ENCODE measurements at places on chromosomes 1 and 21. TPM values are rescaled to one million over a fixed set of nuclear protein-coding genes. Genes with fewer than 3 reads are reported as not detected.

DNA sequence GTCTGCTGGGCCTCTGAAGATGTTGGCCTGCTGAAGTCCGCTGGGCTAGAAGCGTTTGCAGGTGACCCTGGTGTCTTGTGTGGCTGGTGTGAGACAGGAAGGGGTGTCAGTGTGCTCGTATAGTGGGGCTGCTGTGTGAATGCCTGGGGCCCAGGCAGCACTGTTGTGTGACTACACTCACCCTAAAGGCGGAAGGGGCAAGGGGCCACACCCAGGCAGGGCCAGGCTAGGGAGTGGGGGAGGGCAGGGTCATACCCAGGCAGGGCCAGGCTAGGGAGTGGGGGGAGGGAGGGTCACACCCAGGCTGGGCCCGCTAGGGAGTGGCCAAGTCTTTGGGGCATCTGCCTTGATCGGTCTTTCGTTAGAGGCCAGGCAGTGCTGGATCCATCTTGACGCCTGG lies 25.0 kb downstream of the PDXK start:
- DNase-seq = no peak
- no peak overlapping the region for H3K27ac ChIP-seq
- H3K4me3 ChIP-seq = no peak overlapping the region

GRCh38 chr1:85278853-85279314 lies 2.5 kb upstream of the BCL10 start:
- H3K4me1 ChIP-seq = peaks cover 14% of the 10 kb centered on the region
- peak overlapping the region; percentile 77 for H3K27ac ChIP-seq
- no peaks in the 10 kb centered on the region for H3K27me3 ChIP-seq
- no peak overlapping the region for H3K4me3 ChIP-seq
- no peak for DNase-seq
- no peaks in the 10 kb centered on the region for H3K36me3 ChIP-seq

S100B gene
- 2.0 TPM for total RNA-seq

GRCh38 chr1:220902916-220903315 lies 23.7 kb downstream of the HLX start:
- H3K4me1 ChIP-seq = no peaks in the 10 kb centered on the region
- no peak for DNase-seq
- H3K27ac ChIP-seq = no peak overlapping the region
- H3K4me3 ChIP-seq = no peak overlapping the region
- H3K36me3 ChIP-seq = no peaks in the 10 kb centered on the region

- peak; percentile 86 for DNase-seq
- H3K36me3 ChIP-seq = no peaks in the 10 kb centered on the region
- peak within 1 kb of the TSS; percentile 78 for H3K27ac ChIP-seq
Measured at GRCh38 chr1:224929335-224930237, at the start of gene DNAH14. Gene DNAH14, plus strand, starts transcription at chr1:224929675. Its CDS starts 23,028 bp downstream, at chr1:224952703.

TTC34 gene
- 0.44 TPM for total RNA-seq

CACHD1 gene
- 17.9 TPM for total RNA-seq

- DNase-seq = no peak
- peaks cover 100% of the 10 kb centered on the region for H3K27me3 ChIP-seq
- peak overlapping the region; percentile 37 for H3K4me3 ChIP-seq
- H3K4me1 ChIP-seq = peaks cover 19% of the 10 kb centered on the region
- H3K36me3 ChIP-seq = no peaks in the 10 kb centered on the region
Measured at GRCh38 chr1:6419397-6419803, 319 bp downstream of the HES2 start.

- no peaks in the 10 kb centered on the region for H3K4me1 ChIP-seq
- no peak overlapping the region for H3K27ac ChIP-seq
- H3K36me3 ChIP-seq = no peaks in the 10 kb centered on the region
- no peak overlapping the region for H3K4me3 ChIP-seq
Measured at GRCh38 chr1:29875557-29876028, 639.3 kb downstream of the PTPRU start.

DNA sequence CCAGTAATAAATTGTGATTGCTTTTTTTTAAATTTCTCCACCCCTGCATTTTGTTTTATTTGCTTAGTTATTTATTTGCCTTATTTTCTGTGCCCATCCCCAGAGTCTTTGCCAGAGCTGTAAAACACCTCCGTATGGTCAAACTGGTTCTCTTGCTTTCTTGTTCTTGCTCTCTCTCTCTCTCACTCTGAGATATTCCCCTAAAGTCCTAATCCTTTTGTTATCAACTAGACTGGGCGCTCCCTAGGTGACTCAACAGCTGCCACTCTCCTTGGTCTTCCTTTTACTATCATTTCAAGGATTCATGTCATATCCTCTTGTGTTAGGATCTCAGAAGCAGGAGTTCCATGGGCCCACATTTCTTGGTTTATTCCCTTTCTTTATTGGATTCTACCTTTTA lies 160.0 kb downstream of the PRDM2 start:
- H3K36me3 ChIP-seq = no peaks in the 10 kb centered on the region
- H3K4me3 ChIP-seq = no peak overlapping the region
- no peaks in the 10 kb centered on the region for H3K27me3 ChIP-seq

DNA sequence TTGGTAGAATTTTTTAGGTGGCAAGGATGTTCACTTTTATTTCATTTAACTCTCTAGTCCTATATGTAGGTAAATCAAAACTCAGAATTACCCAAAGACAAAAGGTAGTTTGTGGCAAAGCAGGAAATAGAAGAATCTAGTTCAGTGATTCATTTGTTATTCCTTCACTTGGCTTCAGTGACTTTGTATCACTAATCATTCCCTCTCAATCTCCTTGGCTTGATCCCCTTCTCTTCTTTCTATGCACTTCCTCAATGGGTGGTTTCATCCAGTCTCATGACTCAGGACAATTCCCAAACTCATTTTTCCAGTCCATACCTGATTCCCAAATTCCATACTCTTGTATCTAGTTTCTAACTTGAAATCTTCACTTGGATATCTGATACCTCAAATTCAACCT lies 64.9 kb downstream of the PRKACB start:
- H3K36me3 ChIP-seq = no peaks in the 10 kb centered on the region
- H3K27me3 ChIP-seq = no peaks in the 10 kb centered on the region
- H3K4me3 ChIP-seq = no peak overlapping the region
- no peak for DNase-seq
- no peak overlapping the region for H3K27ac ChIP-seq
- no peaks in the 10 kb centered on the region for H3K4me1 ChIP-seq

GRCh38 chr1:96749618-96750017 lies 28.0 kb downstream of the PTBP2 start:
- H3K36me3 ChIP-seq = no peaks in the 10 kb centered on the region
- H3K4me3 ChIP-seq = no peak overlapping the region
- H3K27ac ChIP-seq = no peak overlapping the region
- DNase-seq = no peak
- no peaks in the 10 kb centered on the region for H3K27me3 ChIP-seq

- H3K36me3 ChIP-seq = no peaks in the 10 kb centered on the region
- no peak for DNase-seq
- H3K27ac ChIP-seq = no peak overlapping the region
- H3K27me3 ChIP-seq = no peaks in the 10 kb centered on the region
- H3K4me1 ChIP-seq = no peaks in the 10 kb centered on the region
Measured at GRCh38 chr1:12082988-12083387, 19.9 kb downstream of the TNFRSF8 start.

DNA sequence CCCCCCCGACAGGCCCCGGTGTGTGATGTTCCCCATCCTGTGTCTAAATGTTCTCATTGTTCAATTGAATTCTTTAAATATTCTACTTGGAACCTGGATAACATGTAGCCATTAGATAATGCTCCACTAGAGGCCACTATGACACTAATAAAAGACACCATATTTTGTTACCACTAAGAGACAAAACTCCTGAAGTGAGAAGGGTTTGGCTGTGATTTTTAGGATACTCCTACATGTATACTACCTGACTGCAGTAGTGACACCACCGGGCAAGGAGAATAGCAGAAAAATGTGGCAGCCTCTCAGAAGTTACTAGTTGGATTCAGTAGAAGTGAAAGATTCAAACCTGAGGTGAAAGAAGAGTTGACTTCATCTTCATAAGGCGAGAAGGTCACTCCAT lies 36.0 kb downstream of the F5 start:
- H3K4me1 ChIP-seq = no peaks in the 10 kb centered on the region
- H3K36me3 ChIP-seq = no peaks in the 10 kb centered on the region
- no peak overlapping the region for H3K4me3 ChIP-seq
- H3K27me3 ChIP-seq = no peaks in the 10 kb centered on the region
- H3K27ac ChIP-seq = no peak overlapping the region

CELA2B gene
- not detected for total RNA-seq

UAP1 gene
- 41.6 TPM for total RNA-seq

DNA sequence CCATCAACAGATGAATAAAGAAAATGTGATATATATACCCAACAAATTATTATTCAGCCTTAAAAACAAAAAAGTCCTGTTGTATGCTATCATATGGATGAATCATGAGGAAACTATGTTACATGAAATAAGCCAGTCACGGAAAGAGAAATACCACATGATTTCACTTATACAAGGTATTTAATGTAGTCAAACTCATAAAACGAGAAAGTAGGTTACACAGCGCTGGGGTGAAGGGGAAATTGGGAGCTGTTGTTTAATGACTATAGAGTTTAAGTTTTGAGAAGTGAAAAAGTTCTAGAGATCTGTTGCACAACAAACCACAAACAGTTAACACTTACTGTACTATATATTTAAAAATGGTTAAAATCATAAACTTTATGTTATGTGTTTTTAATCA lies 58.5 kb downstream of the SLC25A24 start:
- no peak for DNase-seq
- H3K4me1 ChIP-seq = peaks cover 20% of the 10 kb centered on the region
- H3K27me3 ChIP-seq = no peaks in the 10 kb centered on the region
- no peak overlapping the region for H3K27ac ChIP-seq
- H3K4me3 ChIP-seq = no peak overlapping the region

- DNase-seq = no peak
- no peaks in the 10 kb centered on the region for H3K4me1 ChIP-seq
- no peak overlapping the region for H3K4me3 ChIP-seq
- no peak overlapping the region for H3K27ac ChIP-seq
- H3K27me3 ChIP-seq = no peaks in the 10 kb centered on the region
Measured at GRCh38 chr21:27298465-27298864, 331.6 kb upstream of the ADAMTS5 start.

GRCh38 chr1:33944846-33945245 lies 81.0 kb downstream of the HMGB4 start:
- H3K36me3 ChIP-seq = no peaks in the 10 kb centered on the region
- no peak overlapping the region for H3K4me3 ChIP-seq
- no peak overlapping the region for H3K27ac ChIP-seq
- no peak for DNase-seq

DNA sequence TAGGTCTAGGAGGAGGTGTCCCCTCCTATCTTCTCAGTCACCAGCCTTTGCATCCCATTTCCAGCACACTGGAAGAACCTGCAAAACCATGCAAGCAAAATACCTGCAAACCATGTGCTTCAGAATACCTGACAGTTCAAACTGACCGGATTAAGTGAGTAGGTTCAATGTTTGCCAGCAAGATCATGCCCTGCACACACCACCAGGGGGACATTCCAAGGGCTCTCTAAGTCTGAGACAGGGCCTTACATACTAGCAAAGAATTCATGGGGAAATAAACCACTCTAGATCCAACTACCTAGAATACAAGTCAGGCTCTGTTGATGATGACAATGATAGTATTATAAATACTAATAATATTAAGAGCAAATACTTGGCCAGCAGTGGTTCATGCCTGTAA lies 27.6 kb downstream of the INPP5B start:
- H3K27me3 ChIP-seq = no peaks in the 10 kb centered on the region
- DNase-seq = no peak
- no peak overlapping the region for H3K27ac ChIP-seq
- no peaks in the 10 kb centered on the region for H3K4me1 ChIP-seq
- no peaks in the 10 kb centered on the region for H3K36me3 ChIP-seq
- no peak overlapping the region for H3K4me3 ChIP-seq

DNA sequence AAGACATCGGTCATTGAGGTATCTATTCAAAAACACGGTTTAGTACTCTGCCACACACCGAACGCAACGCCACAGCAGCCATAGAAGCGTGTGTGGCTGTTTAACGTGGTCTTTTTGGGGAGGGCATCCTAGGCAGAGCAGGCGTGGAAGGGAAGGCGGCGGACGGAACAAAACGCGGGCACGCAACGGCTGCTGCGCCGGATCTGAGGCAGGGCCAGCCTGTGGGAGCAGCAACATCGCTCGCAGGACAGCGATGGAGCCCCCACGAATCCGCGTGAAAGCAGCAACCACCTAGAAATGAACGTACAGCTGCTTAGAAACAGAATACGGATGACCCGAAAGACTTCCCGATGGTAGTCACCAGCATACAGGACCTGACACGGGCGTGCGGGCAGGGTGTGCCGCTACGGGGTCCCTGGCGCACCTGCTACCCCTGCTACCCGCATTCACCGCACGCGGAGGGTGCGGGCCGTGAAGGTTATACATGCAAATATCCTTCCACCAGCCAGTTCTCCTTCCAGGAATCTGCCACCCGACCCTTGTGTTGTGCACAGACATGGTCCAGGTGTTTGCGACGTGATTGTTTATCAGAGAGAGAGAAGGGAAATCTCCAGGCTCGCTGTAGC lies 114.4 kb upstream of the COL6A1 start:
- no peak overlapping the region for H3K27ac ChIP-seq
- H3K4me3 ChIP-seq = no peak overlapping the region
- H3K36me3 ChIP-seq = no peaks in the 10 kb centered on the region
- H3K4me1 ChIP-seq = no peaks in the 10 kb centered on the region

AMY1C gene
- total RNA-seq = 30.9 TPM

REN gene
- total RNA-seq = 2.4 TPM

DNA sequence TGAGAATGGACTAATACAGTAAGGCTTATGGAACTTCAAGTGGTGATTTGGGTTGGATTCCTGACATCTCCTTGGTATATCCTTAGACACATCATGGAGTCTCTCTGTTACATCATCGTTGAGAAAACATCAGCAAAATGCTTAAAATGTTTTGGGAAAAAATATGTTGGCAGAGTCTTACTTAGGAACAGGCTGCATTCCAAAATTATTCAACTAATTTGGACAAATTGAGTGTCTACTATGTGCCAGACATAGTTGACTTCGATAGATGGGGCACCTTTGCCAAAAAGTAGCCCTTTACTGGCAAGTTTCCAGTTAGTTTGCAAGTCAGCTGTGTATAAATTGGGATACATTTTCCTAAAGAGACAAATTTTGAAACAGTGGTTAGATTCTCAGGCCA lies 253.4 kb upstream of the ST6GALNAC5 start:
- no peaks in the 10 kb centered on the region for H3K27me3 ChIP-seq
- H3K36me3 ChIP-seq = no peaks in the 10 kb centered on the region
- no peaks in the 10 kb centered on the region for H3K4me1 ChIP-seq
- no peak overlapping the region for H3K27ac ChIP-seq
- H3K4me3 ChIP-seq = no peak overlapping the region

DNA sequence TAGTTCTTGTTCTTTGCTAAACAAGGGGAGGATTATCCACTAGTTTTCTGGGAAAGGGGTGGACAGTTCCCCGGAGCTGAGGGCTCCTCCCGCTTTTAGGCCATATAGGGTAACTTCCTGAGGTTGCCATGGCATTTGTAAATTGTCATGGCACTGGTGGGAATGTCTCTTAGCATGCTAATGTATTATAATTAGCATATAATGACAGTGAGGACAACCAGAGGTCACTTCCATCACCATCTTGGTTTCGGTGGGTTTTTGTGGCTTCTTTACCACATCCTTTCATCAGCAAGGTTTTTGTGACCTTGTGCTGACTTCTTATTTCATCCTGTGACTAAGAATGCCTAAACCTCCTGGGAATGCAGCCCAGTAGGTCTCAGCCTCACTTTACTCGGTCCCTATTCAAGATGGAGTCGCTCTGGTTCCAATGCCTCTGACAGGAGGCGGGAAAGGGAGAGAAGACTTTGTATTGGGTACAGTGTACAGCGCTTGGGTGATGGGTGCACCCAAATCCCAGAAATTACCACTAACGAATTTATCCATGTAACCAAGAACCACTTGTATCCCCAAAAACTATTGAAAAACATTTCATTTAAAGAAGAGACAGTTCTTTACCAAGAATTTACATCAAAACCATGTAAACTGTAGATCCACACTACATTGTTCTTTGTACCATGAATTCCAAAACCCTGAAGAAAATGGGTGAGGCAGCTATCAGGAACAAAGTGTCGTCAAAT lies 8.7 kb upstream of the SLC2A5 start:
- H3K4me3 ChIP-seq = no peak overlapping the region
- DNase-seq = no peak
- H3K36me3 ChIP-seq = no peaks in the 10 kb centered on the region

MPL gene
- total RNA-seq = 0.67 TPM

OR2T3 gene
- not detected for total RNA-seq

Measured in left lung (tissue), 14 donors.